ENCODE measurements at places on chromosomes 3 and 15.

- DNase-seq, result no peak
These were observed 206.5 kb downstream of the CBLB start for GRCh38 chr3:105662306-105662705.

DNA sequence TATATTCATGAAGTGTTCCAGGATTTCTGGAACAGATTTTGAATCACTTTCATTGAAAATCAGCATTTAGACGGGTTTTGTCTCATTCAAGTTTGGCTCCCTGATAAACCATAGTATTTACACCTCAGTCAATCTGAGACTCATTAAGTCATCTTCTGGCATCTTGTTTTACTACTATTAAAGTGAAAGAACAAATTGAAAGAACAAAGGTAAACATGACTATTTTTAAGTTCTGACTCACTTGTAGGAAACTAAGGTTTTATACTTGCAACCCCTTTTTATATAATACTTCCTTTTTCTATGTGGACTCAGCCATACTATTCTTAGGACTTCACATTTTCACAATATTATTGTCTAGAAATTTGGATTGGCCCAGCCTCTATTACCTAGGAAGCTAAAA lies 854.4 kb downstream of the SQOR start:
- no peak for DNase-seq

GRCh38 chr3:136106101-136106500 lies 90.0 kb downstream of the MSL2 start:
- DNase-seq, result no peak

DNA sequence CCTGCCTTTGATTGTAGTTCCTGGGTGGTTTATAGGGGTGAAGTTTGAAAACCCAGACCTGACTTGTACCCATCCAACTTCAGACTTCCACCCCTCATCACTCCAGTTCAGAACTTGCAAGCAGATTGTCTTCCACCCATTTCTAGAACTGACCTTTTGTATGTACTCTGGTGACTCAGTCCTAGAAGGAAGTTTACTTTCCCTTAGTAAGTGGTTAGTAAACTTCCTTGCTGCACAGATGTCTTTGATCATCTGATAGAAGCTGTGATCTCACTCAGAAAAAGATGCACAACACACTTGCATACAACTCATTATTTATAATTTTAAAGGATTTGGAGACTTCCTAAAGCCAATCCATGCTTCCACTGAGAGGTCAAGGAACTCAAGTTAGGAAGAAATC lies 368.0 kb downstream of the MFSD1 start:
- DNase-seq, result peak; percentile 45

DNA sequence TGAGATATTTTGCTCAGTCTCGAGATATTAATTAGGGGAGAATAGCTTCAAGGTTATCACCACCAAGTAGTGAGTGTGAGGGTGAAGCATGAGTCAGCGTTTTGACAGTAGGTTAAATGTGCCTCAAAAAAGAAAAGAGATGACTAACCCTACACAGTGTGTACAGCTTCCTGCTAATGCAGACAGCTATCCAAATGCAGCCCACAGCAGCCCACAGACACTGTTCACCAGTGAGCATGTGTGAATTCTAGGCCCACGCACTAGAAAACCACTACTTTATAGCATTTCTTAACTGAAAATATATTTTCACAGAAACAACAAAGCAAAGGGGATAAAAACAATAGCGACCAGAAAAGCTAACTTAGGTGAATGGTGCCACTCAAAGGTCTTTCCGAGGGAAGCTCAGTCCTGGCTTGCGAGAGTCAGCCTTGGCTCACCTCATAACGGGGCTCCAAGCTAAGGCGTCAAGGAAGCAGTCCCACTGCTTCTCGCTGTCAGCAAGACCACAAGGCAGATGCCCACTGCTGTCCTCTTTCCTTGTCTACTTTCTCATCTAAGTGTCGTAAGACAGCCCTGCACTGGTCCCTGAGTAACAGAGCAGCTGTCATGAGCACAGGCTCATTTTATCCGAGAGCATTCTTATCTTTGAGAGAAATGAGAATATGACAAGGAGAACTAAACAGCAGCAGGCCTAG lies 47.6 kb downstream of the TXNRD3 start:
- no peak for DNase-seq

GRCh38 chr3:170259907-170260306 lies 37.7 kb downstream of the PRKCI start:
- DNase-seq, result no peak

DNA sequence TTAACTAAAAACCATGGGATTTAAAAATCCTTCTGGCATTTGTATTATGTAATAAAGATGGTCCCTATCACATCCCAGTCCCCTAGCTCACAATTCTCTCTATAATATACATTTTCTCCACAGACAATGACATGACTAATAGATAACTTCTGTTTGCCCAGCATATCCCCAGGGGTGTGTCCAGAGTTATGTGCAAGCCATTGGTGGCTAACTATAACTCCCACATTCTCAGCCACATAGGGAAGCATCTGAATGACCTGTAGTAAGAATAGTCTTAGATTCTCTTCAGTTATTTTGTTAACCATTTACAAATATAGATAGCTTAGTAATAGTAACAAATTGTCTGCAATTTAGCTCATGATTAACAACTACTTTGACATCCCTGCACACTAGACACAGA lies 52.2 kb upstream of the RBSN start:
- DNase-seq, result no peak

- DNase-seq, result no peak
These were observed 11.1 kb upstream of the LACTB start for GRCh38 chr15:63110428-63111026.

DNA sequence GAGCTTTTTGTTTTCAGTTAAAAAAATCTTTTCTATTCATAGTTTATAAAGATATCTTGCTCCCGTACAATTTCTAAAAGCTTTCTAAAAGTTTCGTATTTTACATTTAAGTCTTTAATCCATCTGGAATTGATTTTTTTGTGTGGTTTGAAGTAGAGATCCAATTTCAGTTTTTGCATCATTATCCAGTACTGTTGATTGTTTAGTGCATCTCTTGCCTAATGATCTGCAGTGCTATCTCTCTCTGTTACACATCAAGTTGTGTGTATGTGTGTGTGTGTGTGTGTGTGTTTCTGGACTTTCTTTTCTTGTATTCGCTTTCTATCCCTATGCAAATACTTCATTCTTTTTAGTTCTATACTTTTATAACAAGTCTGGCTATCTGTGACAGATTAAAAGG lies 605.8 kb upstream of the DPPA4 start:
- peak; percentile 79 for DNase-seq

GRCh38 chr3:16609927-16610580 lies 4.8 kb upstream of the DAZL start:
- no peak for DNase-seq
